ENCODE measurements at places on chromosomes 11 and 22.

- no peak for DNase-seq
Observed at GRCh38 chr11:130729678-130730300, 186.5 kb downstream of the SNX19 start.

DNA sequence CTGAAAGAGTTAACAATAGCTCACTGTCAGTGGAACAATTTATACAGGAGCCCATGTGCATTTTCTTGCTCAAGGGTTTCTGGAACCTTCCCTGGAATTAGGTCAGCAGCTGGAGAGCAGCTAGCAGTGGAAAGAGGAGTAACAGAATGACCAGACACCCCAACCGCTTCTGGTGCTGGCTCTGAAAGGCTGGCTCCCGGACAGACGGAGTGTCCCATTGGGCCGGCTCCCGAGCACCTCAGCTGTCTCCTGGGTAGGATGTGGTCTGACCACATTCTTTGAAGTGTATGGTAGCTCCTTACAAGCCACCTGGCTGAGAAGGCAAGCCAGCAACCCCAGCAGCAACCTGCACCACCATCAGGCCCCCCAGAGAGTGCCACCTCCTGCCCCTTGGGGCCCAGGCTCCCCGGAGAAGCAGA, 44.7 kb downstream of the ABTB2 start:
- DNase-seq, result no peak

DNA sequence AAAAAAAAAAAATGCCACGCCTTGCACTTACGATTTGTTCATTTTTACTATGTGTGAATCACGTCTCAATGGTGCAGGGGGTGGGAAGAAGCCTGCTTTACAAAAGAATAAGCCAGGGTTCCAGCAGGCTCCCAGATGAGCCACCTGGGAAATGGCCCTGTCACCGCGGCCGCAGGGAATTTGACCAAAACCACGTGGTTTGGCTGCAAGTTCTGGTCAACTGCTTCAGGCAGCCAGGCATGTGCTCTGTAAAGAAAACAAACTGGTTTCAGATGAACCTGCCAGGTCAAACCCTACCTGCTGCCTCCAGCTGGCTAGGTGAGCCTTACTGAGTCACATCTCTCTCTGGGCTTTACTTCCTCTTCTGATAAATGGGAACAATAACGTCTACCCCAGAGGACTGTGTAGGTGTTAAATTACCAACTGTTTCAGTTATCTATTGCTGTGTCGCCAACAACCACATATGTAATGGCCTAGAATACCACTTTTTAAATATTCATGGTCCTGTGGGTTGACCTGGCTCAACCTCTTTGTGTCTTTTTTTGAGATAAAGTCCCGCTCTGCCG, 30.5 kb upstream of the GCAT start:
- DNase-seq, result no peak

GRCh38 chr22:42283278-42284201, 13.1 kb upstream of the TCF20 start:
- no peak for DNase-seq

GRCh38 chr11:8830641-8831040, 80.3 kb upstream of the AKIP1 start:
- DNase-seq, result no peak
